ENCODE measurements at places on chromosomes 1 and 21.

- no peak for DNase-seq
Measured at GRCh38 chr1:101282314-101283038, 45.7 kb downstream of the S1PR1 start.

GRCh38 chr1:19596065-19596713, 47.9 kb upstream of the NBL1 start:
- DNase-seq, result no peak

DNA sequence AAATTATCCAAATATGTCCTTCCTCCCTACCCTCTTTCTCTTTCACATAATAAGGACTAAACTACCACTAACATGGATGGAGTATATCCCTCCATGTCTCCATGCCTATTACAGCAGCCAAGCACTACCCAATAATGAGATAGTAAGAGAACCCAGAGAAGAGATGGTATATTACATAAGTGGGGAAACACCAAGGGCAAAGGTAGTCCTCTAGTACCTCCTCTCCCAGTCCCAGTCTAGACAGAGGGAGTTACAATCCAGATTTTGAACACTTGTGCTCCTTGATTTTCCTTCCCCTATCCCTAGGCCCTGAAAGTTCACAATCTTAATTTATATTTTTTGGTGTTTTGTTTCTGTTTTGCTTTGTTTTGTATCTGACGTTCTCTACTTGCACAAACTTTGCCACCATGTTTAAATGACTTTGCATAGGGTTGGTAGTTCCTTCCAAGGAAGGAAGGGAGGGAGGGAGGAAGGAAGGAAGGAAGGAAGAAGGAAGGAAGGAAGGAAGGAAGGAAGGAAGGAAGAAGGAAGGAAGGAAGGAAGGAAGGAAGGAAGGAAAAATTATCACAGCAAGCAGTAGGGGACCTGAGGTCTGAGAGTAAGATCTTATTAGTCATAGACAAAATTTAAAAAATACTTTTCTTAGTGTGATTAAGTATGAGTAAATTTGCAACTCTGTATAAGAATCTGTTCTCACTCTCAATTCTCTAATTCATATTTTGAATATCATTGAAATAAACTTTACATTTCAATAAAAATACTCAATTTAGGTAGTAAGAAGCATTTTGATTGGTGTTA, 521.9 kb downstream of the PTPRC start:
- DNase-seq, result no peak

DNA sequence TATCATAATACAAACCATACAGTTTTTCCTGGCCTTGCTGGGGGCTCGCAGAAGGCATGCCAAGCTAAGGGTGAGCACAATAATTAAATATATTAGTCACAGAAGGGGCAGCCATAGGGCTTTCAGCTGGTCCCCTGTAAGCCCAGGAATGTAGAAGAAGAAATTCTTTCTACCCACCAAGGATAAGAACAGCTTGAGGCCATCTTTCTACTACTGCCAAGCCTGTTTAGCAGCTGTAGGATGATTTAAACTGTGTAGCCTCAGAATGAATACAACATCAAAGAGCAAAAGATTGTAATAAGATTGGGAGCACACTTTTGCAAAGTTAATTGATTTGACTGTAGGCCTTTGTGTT, 171.5 kb downstream of the LRRC7 start:
- DNase-seq, result no peak

DNA sequence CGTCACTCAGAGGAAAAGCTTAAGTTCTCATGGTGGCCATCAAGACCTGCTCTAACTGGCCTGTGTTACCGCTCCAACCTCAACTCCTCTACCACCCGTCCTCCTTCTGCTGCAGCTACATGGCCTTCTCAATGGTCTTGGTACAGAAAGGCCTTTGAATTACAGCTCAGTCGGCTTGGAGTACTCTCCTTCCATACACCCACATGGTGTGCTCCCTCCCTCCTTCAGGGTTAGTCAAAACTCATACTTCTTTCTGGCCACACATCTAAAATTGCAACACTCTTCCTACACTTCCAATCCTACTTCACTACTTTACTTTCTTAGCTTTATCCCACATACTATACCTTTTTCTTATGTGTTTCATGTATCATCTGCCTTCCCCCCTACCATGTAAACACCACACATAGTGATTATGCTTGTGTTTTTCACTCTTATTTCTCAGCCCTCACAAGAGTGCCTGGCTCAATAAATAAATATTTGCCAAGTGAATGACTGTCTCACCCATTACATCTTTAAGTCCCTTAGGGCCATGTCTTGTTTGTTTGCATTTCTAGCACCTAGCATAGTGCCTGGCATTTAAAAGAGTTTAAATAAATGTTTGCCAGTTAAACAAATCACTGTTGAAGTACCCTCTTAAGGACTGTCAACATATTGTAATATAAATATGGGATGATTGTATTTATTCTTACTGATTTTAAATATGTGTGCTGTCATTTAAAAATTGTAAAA, 37.6 kb upstream of the HMCN1 start:
- no peak for DNase-seq

DNA sequence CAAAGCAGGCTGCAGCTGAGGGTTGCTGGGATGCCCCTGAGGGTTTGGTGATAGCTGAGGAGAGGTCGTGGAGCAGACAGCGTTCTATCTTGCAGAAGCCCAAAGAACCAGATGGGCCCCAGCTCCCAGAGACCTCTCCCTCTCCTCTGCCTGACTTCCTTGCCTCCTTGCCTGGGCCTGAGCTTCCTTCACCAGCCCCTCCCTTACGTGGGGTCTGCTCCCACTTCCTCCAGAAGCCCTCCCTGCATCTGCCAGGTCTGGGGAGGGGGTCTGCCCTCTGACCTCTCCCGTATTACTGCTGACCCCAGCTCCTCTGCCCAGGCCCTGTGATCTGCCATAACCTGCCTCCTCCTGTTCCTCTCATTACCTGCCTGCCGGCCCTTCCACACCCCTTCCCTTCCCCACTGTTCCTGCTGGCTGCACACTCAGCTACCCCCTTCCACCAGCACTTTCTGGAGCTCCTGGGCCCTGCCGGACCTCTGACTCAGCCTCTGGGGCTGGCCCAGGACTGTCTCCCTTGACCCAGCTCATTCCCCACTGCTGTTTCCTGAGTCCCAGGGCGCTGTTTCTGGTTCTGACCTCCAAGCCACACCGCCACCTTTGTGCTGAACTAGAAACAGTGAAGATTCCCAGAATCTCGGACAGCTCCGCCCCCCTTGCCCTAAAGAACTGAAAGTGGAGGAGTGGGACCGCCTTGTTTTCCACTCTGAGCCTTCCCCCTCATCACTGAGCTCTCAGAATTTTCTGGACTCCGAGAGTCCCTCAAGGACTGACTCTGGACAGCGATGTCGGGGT, 237.7 kb upstream of the C1orf174 start:
- DNase-seq, result no peak

DNA sequence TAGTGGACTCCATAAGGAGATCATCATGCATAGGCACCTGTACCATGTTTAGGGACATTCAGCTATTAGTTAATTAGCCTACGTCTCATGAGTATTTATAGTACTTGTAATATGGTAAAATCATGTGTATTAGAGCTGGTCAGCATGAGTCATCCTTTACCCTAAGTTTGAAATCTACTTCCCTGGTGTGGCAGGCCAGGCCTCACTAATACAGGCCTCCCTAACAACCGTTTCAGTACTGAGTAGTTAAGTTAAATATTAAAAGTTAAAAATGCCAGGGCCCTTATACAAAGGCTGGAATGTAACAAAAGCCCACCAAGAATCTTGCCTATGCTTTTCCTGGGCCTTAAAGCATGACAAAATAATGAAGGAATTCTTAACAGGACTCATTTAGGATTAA, 356.3 kb upstream of the DPYD start:
- DNase-seq, result no peak

All from NCI-H1436 (cell line).